KBM-7 (cell line): ENCODE measurements at places on chromosomes 2 and 18.

GRCh38 chr2:241036397-241036963, 38.1 kb downstream of the SNED1 start:
- no peak for DNase-seq

- DNase-seq, result no peak
These were observed 188.1 kb downstream of the FMNL2 start for GRCh38 chr2:152523091-152523490.

DNA sequence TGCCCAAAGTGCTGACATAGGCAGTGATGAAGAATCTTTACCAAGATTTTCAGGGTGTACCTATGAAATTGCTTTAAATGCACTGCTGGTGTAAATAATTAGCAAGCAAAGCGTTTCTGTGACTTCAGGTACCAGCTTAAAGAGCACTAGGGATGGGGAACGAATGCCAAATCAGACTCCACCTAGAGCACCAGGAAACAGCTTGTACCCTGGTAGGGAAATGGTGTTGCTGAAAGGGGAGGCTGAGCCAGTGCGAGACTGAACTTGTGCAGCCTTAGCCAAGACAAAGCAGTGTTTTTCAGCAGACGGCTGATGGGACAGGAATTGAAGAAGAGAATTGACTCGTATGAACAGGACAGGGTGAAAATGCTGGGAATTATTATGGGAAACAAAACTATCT, 65.6 kb downstream of the TWSG1 start:
- no peak for DNase-seq

GRCh38 chr2:188811522-188811921, 162.7 kb upstream of the COL3A1 start:
- no peak for DNase-seq

DNA sequence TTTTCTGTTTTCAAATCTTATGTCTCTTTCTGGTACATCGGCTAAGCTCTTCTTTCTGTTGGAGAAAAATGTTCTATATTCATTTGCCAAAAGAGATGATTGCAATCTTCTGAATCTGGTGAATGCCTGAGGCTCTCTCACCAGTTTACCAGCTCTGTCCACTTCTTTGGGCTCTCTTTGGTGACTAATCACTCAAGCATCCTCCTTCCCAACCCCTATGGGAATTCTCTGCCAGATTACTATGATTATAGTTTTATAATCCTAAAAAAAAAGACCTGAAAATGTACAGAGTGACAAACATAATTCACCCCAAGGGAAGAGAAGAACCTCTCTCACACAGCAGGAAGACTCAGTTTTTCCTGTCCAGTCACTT, 187.3 kb downstream of the CAMKMT start:
- DNase-seq, result no peak

- DNase-seq, result no peak
These were observed 5.2 kb downstream of the PROC start for GRCh38 chr2:127423478-127423843.

- no peak for DNase-seq
These were observed 3.4 kb downstream of the FBLN7 start for GRCh38 chr2:112141626-112142007.

- DNase-seq, result no peak
These were observed 22.2 kb upstream of the MLPH start for GRCh38 chr2:237464757-237465391.

GRCh38 chr2:238009563-238009962, 42.7 kb downstream of the UBE2F start:
- DNase-seq, result peak; percentile 21

- DNase-seq, result no peak
These were observed 12.8 kb upstream of the TDRD15 start for GRCh38 chr2:21111012-21111411.

- DNase-seq, result no peak
These were observed 241.3 kb downstream of the AGPS start for GRCh38 chr2:177633910-177634294.

DNA sequence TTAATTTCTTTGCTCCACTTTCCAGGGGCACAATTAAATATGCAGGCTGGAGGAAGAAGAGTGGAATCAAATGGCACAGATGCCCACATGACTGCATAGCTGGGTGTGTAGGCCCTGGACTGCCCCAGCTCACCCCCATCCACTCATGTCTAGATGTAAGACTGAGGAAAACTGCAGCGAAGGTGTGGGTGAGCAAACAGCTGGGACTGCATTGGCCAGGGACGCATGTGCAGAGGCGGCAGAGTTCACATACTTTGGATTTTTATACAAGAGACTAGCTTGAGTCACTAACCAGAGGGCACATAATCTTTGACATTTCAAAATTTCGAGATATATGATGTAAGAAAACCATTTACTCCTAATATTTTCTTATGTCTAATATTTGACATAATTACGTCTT, 60.1 kb downstream of the SPIRE1 start:
- no peak for DNase-seq

- DNase-seq, result peak; percentile 86
These were observed 58.2 kb downstream of the KLHL14 start for GRCh38 chr18:32714571-32715148.

GRCh38 chr18:62877411-62878221, 162.3 kb downstream of the PHLPP1 start:
- DNase-seq, result no peak

DNA sequence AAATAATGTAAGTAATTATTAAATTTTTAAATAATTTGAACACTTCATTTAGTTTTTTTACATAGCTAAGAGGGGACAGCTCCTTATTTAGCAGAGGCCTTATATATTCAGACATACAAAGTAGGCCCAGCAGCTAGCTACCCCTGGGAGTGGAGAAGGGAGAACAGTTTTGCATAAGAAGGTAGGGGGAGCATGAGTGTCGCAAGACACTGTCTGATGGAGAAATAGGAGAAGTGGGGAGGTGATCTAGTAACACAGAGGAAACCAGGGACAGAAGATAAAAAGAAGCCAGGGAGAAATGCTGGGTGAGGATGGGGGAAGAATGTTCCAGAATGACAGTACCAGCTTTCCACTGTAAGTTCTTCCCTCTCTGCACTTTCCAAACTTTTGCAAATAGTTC, 16.0 kb upstream of the RGPD4 start:
- no peak for DNase-seq

DNA sequence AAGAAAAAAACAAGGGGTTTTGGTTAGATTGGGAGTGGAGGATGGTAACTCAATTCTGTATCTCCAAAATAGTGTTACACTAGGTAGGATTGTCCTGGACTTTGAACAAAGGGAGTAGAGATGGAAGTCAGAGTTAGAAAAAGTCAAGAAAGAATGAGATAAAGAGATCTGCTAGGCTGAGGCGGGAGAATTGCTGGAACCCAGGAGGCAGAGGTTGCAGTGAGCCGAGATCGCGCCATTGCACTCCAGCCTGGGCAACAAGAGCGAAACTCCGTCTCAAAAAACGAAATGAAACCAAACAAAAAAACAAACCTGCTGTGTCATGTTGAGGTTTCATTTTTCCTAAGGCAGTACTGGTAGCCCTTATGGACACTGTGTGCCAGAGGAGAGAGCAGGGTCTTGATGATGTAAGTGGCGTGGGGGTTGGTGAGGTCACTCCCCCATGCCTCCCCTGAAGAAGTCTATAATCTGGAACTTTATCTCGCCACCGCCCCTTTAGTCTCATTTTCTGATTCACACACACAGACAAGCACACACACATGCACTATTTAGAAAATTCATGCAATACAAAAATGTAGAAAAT, 10.5 kb downstream of the DRC1 start:
- peak; percentile 51 for DNase-seq

- no peak for DNase-seq
These were observed 108.0 kb downstream of the ITGB1BP1 start for GRCh38 chr2:9315280-9315847.

DNA sequence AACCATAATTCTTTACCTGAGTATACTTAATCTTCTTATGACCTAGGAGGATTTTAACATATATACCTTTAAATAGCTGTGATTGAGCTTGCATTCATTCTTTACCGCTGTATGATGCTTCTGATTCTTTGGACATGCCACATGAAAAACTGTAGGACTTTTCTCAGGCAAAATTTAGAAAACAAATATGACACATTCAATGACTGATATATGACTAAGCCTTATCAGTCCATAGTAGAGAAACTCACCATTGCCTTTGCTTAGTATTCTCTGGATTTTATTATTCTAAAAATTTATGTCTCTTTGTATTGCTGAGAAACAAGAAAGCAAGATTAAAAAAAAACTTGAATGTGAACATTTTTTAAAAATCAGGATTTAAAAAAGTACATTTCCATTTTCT, 3.7 kb downstream of the FAM171B start:
- no peak for DNase-seq

GRCh38 chr2:200021449-200022114, 66.2 kb downstream of the MAIP1 start:
- DNase-seq, result no peak

- no peak for DNase-seq
These were observed 139.0 kb upstream of the HNRNPA3 start for GRCh38 chr2:177073611-177074010.
